ENCODE measurements at places on chromosomes 13 and 19.
A peak's percentile ranks its signal among the peaks of the same experiment; 100 is the strongest.

- DNase-seq = no peak
These were observed 19.0 kb downstream of the MRPS12 start for GRCh38 chr19:38949580-38950367.

- DNase-seq = peak; percentile 19
These were observed 1.8 kb downstream of the RAP2A start for GRCh38 chr13:97435794-97436193.

DNA sequence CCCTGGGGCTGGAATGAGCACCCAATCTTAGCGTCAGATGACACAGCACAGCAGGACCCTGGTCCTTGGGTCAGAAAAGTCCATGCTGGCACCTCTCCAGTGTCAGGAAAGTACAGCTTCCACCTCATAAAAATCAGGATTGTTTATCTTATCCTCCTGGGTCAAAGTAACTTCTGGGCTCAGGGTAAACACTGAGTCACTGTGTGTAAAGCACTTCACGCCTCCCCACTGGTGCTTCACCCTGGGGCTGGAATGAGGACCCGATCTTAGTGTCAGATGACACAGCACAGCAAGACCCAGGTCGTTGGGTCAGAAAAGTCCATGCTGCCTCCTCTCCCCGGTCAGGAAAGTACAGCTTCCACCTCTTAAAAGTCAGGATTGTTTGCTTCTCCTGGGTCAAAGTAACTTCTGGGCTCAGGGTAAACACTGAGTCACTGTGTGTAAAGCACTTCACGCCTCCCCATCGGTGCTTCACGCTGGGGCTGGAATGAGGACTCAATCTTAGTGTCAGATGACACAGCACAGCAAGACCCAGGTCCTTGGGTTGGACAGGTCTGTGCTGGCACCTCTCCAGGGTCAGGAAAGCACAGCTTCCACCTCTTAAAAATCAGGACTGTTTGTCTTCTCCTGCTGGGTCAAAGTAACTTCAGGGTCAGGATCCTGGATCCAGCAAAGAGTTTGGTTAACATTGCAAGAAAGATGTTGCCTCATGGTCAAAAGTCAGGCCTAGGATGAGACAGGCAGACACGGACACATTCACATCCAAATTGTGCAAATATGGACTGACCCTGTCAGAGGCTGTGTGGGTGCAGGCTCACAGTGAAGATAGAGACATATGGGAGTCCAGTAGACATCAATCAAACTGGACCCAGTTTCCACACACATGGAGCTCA, 39.2 kb upstream of the CYP2A7 start:
- no peak for DNase-seq

DNA sequence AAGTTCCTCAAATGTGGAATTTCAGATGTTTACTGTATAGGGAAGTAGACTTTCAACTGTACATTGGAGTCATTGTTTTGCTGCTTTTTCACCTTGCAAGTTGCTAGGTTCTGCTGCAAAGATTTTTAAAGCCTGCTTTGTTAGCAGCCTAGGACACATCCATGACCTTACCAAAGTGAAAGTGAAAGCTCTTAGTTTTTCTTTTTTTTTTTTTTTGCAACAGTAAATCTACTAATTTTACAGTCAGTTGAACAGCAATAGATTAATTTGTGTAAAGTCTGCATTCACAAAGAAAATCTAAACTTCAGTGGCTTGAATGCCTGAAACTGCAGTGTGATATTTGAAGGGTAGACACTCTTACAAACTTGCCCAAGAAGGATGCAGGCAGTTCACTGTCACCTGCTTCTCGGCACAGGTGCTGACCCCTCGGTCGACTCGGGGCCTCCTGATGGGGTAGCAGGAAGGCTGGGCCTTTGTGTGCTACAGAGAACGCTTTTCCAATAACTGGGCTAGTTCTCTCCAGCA, 5.0 kb upstream of the MTIF3 start:
- peak; percentile 12 for DNase-seq

DNA sequence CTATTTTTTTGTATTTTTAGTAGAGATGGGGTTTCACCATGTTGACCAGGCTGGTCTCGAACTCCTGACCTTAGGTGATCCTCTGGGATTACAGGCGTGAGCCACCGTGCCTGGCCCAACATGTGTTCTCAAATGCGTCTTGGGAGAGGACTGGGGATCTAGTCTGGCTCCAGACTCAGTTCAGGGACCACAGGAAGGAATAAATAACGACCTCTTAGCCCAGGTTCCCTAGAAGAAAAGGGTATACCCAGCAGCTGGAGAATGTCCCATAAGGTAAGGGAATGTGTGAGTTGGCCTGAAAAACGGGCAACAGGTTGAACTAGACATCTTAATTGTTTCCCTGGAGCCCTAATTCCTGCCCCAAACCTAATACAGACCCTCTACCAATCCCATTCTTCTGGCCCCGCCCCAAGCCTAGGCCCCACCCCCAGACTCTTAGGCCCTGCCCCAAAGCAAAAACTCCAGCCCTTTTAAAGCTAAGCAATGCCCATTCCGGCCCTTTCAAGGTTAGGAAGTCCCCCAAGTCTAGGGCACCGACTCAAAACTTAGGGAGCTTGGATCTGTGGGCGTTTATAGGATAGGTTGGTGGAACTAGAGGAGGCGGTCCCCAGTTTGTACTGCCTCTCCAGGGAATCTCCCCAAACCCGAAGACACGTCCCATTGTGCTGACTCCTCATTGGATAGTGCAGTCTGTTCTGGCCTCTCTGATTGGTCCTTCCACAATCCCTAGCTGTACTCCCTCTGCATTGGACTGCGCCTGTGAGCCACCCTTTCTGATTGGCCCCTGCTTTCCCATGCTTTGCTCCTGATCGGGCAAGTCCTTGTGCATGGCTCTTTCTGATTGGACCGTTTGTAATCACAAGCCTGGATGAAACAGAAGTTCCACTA, 5.4 kb upstream of the LRFN1 start:
- DNase-seq = no peak

DNA sequence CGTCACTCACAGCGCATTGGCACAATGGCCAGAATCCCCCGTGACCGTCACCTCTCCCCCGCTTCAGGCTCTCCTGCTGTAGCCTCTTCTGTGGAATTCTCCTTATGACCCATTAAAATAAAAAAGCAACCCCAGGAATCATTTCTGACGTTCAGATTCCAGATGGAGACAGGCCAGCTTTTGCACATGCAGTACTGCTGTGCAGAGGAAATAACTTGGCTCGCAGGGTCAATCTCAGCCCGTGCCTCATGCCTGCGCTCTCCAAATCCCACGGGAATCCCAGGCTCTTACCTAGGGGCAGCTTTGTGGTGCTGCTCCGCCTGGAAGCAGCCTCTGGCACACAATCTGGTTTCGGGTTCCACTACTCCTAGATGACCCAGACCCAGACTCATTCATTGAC, 32.7 kb upstream of the SOX1 start:
- no peak for DNase-seq

DNA sequence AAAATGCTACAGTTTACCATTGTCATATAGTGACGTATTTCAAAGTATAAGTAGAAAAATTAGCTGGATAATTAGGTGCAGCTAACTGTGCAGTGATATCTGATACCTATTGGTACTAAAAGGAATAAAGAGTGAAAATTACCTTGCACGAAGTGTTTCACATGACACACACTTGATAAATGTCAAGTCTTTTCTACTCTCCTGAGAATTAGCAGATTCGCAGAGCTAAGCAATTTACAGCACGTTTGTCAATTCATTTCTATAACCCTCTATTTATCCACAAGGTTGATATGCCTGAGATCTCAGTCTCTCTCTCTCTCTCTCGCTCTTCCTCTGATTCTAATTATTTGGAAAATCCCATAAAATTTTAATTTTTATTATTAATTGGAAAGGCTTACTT, 1109.0 kb downstream of the EFNB2 start:
- DNase-seq = no peak

- no peak for DNase-seq
These were observed 16.3 kb downstream of the MPND start for GRCh38 chr19:4359627-4360000.

GRCh38 chr13:59533561-59534555, 629.9 kb downstream of the DIAPH3 start:
- DNase-seq = no peak

DNA sequence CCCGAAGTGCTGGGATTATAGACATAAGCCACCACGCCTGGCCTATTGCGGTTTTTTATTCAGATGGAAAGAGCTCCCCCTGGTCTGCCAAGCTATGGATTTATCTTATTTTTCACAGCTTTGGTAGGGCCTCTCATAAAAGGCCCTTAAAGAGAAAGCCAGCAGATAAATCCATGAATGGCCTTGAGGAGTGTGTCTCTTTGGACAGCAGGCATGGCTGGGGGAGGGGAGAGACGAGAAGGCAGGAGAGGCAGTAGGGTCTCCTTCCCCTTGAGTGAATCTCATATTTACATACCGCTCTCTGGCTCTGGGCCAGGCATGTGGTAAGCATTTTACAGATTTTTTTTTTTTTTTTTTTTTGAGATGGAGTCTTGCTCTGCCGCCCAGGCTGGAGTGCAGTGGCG, 25.2 kb downstream of the MARK4 start:
- DNase-seq = no peak

GRCh38 chr19:45762870-45763631, 6.0 kb downstream of the SIX5 start:
- no peak for DNase-seq

DNA sequence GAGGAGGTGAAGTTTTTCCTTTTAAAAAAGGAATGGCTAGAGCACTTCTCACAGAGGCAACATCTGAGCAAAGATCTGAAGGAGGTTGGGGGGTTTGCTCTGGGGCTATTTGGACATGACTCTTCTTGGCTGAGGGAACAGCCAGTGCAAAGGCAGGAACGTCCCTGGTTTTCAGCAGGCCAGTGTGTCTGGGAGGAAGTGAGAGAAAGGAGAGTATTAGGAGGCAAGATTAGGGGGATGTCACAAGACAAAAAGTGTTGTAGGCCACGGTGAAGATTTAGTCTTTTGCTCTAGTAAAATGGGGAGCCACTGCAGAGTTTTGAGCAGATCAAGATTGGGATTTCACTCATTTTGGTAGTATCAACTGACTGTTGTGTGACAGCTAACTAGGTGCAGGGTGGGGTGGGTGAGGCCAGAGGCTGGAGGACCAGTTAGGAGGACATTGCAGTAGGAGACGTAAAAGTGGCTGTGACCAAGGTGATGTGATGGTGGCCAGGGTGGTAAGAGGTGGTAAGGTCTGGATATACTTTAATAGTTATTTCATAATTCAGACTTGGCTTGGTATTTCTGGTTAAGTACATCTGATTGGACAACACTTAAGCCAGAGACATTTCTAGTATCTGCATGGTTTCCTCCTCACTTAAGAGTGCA, 40.6 kb downstream of the WDFY2 start:
- DNase-seq = no peak

GRCh38 chr19:13762635-13763235, 1.6 kb upstream of the MRI1 start:
- DNase-seq = no peak

DNA sequence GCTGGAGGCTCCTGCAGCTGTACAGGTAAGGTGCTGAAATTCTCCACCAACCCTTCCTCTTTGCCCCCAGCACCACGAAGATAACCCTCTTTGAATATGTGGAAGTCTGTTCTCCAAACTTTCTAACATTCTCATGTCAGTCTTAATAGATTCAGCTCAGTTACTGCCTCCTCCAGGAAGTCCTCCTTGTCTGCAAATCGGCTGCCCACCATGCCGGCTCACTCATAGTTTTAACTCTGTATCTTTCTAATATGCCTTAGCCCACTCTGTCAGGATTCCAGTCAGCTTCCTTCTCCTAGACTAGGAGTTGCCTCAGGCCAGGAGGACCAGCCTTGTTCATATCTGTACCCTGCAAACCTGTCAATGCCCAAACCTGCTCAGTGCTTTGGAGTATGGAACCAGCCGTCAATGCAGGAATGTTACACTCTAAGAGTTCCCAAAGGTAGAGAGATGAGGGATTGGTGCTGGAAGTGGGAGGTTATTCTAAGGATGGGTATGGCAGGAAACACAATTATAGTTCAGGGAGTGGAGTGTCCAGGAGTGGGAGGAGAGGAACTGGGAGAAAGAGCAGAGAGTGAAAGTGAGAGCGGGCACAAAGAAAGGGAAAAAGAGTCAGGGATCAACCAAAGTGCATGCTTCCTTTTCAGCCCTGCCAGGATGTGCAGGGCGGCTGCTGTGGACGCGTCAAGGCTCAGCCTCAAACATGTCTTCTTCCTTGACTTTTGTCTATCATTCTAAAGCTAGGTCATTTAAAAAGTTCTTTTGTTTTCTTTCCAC, 38.0 kb upstream of the ALOX5AP start:
- DNase-seq = no peak

- no peak for DNase-seq
These were observed 49.5 kb downstream of the KDM4B start for GRCh38 chr19:5018224-5019015.

DNA sequence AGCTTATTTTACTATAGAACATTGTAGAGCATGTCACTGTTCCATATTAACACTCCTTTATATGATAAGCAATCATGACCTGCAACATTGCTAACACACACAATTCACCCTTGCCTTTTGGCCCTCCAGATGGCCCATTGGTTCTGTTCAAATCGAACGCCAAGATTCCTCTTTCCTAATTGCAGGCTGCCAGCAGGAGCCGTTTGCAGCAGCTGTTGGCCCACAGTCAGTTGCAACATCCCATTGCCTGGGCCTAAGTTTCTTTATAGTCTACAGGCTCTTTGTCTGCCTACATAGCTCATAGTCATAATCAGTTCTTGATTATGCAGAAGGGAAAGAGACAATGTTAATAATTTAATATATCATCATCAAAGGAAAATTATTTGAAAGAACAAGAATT, 37.6 kb downstream of the KCTD12 start:
- peak; percentile 82 for DNase-seq

GRCh38 chr19:3697094-3697493, 3.2 kb downstream of the PIP5K1C start:
- no peak for DNase-seq

- DNase-seq = no peak
These were observed 20.8 kb downstream of the RASA3 start for GRCh38 chr13:114111577-114111976.

DNA sequence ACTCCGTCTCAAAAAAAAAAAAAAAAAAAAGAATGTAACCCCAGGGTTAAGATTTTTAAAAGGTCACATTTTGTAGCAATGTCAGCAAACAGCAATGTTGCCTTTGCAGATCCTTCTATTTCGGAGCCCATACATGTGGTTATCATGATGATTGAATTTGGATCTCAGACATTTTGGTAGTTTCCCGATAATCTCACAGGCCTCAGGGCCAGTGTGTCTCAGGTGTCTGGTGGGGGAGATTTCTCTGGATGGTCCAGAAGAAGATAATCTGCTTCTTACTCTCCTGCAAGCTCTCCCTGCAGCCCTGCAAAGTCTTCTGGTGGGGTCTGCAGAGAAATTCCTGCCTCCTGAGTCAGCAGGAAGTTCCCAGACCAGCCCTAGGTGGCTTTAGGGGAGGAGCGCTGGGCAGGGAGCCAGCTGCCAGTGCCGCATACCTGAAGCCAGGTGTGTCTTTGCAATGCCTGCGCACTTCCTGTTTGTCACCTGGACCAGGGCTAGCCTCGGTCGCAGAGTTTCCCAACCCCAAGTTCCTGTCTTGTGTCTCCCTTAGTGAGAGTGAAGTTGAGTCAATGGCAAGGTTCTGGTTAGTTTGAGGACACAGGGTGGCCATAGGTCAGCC, 1.4 kb downstream of the SH2D3A start:
- no peak for DNase-seq

GRCh38 chr19:35462476-35462953, 14.5 kb downstream of the FFAR2 start:
- DNase-seq = peak; percentile 94

Measured in AML-193 (cell line).